ENCODE measurements at places on chromosomes 3 and 15.

DNA sequence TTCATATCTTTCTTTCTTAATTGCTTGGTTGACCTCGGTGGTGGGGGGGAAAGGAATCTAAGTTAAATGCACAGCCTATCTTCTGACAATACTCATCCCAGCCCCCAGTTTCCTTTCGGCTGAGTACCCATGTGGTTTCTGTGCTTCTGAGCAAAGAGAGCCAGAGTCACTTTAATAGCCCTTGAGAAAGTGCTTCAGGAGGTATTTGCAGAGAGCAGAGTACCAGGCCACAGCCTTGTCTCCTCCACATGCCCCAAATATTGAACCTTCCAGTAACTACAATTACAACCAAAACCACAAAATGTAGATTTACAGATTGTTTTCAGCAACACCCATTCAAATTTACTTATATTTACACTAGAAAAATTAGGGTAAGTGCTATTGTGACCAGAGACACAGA lies 647.4 kb downstream of the NR2F2 start:
- DNase-seq: no peak

DNA sequence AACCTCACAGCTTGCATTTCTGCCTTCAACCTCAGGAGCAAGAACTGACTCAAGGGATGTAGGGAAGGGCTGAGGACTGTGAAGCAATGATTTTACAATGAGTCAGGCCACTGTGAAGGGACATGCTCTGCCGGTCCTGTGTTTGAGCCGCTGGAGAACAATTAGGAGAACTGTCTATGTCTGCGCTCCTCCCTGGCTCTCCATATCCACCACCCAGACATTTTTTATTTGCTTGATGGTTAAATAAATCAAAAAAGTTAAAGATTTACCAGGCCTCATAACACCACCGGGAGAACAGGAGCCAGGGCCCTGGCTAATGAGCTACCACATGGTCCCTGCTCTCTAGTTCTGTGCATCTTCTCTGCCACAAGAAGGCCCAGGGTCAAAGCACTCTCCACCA lies 29.6 kb downstream of the SEC61A1 start:
- DNase-seq: no peak

- DNase-seq: no peak
Measured at GRCh38 chr3:116005404-116005803, 382.1 kb downstream of the GAP43 start.

DNA sequence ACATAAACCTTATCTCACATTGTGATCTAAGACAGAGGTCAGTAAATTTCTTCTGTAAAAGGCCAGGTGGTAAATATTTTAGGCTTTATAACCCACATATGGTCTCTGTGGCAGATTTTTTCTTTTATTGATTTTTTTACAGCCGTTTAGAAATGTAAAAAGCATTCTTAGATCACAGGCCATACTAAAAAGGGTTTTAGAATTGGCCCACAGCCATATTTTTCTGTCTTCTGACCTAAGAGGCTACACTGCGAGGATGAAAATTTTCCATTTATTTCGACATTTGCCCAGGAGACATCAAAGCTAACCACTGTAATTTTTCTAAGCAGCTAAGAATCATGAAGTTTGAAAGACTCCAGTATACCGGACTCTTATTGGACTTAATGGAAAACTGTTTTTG lies 377.2 kb upstream of the SGO1 start:
- no peak for DNase-seq

- DNase-seq: no peak
Measured at GRCh38 chr3:98814817-98815420, 51.8 kb downstream of the ST3GAL6 start.

DNA sequence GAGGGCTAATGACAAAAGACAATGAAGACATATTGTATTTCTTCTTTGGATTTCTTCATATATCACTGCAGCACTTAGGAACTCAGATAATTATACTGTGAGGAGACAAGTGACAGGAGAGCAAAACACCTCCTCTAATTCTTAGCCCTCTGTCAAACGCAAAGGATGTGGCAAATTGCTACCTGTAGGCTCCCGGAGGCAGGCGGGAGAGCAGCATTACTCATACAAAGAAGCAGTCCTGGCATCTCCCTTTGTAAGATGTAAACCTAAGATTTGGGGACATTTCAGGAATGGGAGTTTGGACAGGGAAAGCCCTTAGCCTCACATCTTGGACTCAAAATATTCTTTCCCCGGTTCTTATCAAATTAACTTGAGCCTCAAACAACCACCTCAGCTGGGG lies 460.8 kb downstream of the SOX2 start:
- DNase-seq: no peak

GRCh38 chr15:93820566-93820965 lies 410.8 kb upstream of the MCTP2 start:
- no peak for DNase-seq

DNA sequence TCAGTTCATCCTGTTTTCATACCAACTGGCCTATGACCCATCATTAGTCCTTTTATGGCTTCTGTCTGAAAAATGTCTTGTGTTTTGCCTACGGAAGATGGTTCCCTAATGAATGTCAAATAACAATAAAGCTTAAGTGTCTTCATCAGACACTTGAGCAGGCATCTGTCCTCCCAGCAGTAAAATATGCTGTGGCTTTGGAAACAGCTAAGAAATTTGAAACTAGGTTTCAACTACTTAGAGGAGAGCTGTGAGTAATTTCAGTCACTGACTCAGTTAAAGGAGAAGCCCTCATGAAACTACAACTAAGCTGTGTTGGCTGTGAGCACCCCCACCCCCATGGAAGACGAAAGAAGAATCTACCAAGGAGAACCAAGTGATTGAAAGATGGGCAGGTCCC lies 409.4 kb upstream of the PPP2R3A start:
- no peak for DNase-seq

GRCh38 chr3:181703601-181704420 lies 7.9 kb upstream of the SOX2 start:
- no peak for DNase-seq

GRCh38 chr15:22265970-22266369 lies 185.6 kb downstream of the OR4M2 start:
- no peak for DNase-seq

- DNase-seq: no peak
Measured at GRCh38 chr3:13479332-13479581, 849 bp upstream of the HDAC11 start.
